ENCODE measurements at places on chromosomes 7 and 10.

DNA sequence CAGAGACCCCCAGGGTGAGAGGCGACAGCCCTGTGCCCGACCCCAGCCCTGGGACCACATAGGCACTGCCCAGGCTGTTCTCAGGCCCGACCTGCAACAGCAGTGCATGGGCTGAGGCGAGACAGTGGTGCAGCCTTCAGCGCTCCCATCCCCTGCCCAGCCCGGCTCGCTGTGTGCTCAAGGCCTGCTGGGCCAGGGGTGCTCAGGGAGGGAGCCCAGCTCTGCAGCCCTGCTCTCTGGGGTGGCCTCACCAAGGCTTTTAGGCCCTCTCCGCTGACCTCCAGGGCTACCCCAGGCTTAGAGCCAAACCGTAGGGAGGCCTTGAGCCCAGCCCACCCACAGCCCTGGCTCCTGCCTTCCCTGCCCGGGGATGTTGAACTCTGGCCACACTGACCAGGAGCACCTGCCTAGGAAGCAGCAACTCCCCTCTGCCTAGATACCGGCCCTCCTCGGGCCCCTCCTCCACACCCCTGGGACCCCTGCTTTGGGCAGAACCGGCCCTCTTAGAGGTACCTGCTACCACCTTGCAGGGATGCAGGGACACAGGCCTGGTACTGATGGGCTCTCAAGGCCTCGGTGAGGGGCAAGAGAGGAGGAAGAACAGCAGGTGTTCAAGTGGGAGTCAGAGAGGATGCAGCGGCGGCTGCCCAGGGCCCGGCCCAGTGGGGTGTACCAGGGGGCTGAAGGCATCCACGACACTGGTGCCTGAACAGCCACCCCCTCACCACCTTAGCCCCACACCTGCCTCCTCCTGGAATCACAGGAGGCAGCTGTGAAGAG lies 231.5 kb downstream of the ELFN1 start:
- DNase-seq = no peak

DNA sequence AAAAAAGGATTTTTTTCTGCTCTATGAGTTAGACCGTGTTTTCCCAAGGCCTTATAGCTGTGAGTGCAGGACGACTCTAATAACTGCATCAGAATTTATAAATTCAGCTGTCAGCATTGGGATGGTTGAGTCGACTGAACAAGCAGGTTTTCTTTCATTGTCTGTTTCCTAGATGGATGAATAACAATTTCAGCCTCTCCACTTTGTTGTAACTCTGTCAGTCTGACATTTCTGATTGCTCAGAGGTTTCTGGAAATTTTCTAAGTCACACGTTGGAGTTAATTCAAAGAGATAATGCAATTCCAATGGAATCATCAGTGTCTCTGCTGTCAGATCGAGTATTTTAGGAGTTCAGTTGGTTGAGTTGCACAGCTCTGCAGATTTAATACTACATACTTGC lies 159.2 kb downstream of the CHN2 start:
- no peak for DNase-seq

GRCh38 chr7:120272701-120273475 lies at the start of gene KCND2:
Gene KCND2 (plus strand): TSS chr7:120273175.
- no peak for DNase-seq

GRCh38 chr10:60375293-60376004 lies 14.2 kb downstream of the ANK3 start:
- no peak for DNase-seq

- no peak for DNase-seq
Measured at GRCh38 chr10:97598407-97599271, 9.1 kb downstream of the C10orf62 start.

DNA sequence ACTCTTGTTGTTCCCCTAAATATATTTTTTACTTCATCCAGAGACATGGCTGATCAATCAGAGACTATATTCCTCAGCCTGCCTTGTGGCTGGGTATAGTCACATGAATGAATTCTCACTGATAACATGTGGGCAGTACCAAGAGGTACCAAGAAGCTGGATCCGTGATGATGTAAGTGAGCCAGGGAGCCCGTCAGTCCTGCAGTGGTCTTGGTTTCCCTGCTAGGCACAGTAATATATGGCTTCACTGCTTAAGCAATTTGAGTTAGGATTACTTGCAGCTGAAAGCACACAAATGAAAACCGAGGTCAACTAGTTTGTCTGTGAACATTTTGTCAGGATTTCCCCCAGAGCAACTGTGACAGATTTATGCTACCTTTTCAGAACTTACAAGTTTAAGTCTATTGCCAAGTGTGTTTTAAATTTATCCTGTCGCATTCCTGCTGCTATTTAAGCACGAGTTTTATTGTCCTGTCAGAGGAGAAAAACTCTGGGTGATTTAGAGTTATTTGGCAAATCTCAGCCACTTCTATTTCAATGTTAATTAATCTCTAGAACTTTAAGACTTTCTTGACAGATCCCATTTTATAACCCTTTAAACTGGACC lies 381.8 kb downstream of the PHF14 start:
- DNase-seq = no peak

GRCh38 chr10:63664341-63664885 lies 143.2 kb downstream of the REEP3 start:
- DNase-seq = no peak

DNA sequence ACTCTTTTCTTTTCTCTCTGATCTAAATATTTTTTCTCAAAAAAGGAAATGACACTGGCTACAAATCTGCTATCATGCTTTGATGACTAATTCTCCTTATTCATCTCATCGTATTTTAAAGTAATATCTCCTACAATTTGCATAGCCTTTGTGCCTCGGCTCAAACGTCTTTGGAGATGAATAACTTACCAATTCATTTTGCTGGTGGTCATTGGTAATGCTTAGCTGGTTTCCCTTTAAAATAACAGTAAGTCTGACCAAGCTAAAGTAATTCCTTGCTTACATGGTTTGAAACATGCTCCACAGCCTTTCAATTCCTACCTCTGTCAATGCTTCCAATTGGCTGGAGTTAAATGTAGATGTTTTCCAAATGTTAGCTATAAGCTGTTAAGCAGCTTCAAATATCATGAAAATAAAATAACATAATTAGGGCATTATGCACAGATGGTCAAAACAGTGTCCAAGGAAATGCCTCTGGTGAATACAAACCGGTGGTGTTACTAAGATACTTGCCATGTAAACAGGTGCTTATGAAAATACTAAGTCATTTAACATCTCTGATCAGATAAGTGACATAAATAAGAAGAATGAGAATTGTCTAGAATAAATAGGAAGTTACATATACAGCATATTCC lies 435.0 kb downstream of the POM121L12 start:
- DNase-seq = no peak

DNA sequence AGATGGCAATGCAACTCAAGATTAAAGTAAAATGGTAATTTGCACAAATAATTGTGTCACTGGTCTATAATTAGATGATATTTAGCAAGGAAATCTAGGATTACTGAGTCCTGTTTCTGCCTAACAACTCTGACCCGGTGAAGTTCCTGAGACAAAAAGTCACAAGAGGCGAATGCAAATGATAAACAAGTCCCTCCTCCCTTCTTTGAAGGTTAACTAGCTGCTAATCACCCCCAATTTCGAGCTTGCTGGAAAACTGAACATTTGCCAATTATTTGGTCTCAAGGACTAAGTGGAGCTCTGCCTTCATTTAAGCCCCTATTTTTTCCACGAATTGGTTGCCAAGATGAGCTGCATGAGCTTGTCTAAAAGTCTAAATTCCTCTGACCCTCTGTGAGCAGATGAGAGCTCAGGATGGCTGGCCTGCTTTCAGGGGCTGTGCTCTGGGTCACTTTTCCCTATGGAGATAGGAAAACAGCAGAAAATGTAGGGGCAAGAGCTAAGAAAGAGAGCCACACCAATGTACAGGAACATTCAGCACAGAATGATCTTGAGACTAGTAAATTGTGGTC lies 127.3 kb downstream of the MBL2 start:
- no peak for DNase-seq

DNA sequence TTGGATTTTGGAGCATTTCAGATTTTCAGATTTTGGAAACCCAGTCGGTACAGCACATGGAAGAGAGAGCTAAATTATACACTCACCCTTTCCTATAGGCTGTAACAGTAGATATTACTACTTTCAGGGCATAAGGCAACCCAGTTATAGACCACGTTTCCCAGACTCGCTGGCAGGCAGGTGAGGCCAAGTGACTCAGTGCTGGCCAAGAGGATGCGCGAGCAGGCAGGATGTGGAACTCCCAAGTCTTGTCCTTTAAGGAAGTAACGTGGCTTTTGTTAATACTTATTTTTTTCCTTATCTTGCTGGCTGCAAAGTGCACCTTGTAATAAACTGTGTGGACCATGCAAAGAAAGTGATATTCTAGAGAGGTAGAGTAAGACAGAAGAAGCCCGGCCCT lies 1160.1 kb downstream of the GATA3 start:
- DNase-seq = no peak

DNA sequence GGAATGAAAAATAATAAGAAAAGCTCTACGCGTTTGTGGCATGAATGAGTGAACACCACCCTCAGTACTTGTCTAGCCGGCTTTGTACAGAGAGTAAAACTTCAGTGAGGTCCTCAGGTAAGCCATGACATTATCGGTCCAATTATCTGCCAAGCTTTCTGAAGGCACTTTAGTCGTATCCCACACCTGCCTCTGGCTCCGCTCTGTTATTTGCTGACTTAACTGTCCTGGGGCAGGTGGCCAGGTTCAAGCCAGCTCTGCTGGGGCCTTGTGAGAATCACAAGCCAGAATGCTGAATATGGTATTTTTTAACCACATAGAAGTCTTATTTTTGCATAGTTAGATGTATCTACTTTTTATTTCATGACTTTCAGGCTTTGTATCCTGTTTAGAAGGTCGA lies 66.0 kb upstream of the FHIP2A start:
- no peak for DNase-seq

DNA sequence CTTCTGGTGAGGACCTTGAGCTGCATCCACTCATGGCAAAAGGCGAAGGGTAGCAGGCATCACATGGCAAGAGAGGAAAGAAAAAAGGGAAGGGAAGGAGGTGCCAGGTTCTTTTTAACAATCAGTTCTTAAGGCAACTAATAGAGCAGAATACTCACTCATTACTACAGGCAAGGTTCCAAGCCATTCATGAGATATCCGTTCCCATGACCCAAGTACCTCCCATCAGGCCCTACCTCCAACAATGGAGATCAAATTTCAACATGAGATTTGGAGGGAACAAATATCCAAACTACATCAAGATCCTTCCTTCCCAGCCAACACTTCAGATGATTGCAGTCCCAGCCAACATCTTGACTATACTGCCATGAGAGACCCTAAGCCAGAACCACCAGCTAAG lies 38.9 kb upstream of the YAE1 start:
- DNase-seq = no peak

- DNase-seq = no peak
Measured at GRCh38 chr10:43197834-43198681, 59.8 kb downstream of the CSGALNACT2 start.

- no peak for DNase-seq
Measured at GRCh38 chr10:20372748-20373147, 524.4 kb downstream of the NEBL start.

- DNase-seq = no peak
Measured at GRCh38 chr7:30470163-30470770, 8.3 kb downstream of the NOD1 start.

DNA sequence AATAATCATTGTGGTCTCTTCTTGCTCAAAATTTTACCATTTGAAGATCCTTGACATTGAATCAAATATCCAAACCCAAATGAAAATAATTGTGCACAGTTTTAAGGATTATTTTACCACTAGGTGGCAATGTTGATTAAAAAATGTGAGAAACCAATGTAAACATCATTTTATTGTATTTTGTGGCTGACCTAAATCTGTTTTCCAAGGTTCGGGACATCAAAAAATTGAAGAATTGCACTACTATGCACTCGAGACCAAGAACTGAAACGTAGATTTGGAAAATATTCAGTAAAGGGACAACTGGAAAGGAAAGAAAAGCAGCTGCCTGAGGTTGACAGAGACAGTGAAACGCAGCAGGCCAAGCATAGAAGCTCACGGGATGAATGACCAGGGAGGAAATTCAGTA lies 259.3 kb downstream of the SNX13 start:
- DNase-seq = peak; percentile 37

GRCh38 chr7:30738026-30738915 lies 13.7 kb upstream of the INMT start:
- DNase-seq = no peak

DNA sequence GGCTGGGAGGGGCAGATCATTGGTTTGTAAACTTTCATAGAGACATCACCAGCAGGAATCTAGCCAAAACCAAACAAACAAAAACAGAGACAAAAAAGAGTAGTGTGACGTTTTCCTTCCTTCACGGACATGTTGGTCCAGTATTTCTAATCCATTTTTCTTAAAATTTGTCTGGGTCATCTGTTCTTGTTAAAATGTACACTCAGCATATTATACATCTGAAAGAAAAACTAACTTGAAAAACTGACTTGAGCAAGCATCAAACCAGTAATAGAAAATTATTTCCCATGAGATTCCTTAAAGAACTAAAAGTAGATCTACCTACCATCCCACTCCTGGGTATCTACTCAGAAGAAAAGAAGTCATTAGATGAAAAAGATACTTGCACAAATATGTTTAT lies 164.2 kb downstream of the KLF6 start:
- no peak for DNase-seq

- DNase-seq = no peak
Measured at GRCh38 chr7:132410385-132410784, 165.9 kb downstream of the PLXNA4 start.

- peak; percentile 2 for DNase-seq
Measured at GRCh38 chr7:16504019-16504418, 22.6 kb upstream of the LRRC72 start.

- DNase-seq = no peak
Measured at GRCh38 chr10:61990761-61991135, 89.2 kb downstream of the ARID5B start.

- no peak for DNase-seq
Measured at GRCh38 chr7:151141855-151142685, 25.4 kb downstream of the GBX1 start.

- peak; percentile 84 for DNase-seq
Measured at GRCh38 chr7:95472581-95473161, 13.1 kb upstream of the ASB4 start.

DNA sequence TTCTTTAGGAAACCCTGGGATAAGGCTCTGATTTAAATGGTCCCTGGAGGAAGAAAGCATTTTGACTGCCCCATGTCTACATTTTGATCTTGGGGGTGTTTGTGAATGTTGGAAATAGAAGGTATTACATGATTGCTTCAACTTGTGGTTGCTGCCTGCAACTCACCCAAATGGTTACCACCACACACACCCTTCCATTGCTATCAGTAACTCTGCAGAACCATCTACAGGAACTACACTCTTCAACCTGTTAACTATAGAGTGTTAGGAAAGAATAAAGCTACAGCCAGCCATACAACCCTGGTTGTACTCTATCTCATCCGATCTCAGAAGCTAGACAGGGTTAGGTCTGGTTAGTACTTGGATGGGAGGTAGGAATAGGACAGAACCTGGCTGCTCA lies 71.2 kb downstream of the APBB1IP start:
- no peak for DNase-seq

GRCh38 chr10:84632866-84633265 lies 304.5 kb downstream of the CCSER2 start:
- no peak for DNase-seq

DNA sequence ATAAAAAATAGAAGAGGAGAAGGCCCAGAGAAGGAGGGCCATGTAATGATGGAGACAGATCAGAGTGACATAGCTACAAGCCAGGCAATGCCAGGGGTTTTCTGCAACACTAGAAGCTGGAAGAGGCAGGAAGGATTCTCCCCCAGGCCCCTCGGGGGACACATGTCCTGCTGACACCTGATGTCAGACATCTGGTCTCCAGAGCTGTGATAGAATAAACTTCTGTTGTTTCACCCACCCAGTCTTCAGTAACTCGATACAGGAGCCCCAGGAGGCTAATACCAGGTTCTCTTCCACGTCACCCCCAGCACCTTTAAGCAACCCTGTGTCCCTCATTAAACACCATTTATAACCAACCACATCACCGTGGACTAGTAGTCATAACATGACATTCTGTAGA lies 94.9 kb downstream of the TMEM130 start:
- DNase-seq = no peak

Data from kidney glomerular epithelial cell (primary cell).